ENCODE measurements at places on chromosomes 1 and 21.

DNA sequence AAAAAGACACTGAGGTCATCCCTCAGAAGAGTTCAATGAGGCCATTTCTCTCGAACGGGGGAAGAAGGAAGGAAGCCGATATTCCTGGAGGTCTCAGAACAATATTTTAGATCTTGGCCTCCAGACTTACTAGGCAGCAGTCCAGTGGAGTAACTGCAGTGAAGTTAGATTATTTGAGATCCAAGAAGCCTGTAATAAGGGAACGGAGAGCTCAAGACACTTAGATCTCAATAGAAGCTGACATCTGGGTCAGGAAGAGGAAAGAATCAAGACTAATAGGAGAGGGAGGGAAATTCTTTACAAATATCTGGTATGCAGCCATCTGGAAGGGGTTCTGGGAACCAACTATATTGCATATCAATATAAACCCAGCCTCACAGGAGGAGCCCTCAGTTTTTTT is 13.6 kb upstream of the ENAH start:
- DNase-seq = no peak

DNA sequence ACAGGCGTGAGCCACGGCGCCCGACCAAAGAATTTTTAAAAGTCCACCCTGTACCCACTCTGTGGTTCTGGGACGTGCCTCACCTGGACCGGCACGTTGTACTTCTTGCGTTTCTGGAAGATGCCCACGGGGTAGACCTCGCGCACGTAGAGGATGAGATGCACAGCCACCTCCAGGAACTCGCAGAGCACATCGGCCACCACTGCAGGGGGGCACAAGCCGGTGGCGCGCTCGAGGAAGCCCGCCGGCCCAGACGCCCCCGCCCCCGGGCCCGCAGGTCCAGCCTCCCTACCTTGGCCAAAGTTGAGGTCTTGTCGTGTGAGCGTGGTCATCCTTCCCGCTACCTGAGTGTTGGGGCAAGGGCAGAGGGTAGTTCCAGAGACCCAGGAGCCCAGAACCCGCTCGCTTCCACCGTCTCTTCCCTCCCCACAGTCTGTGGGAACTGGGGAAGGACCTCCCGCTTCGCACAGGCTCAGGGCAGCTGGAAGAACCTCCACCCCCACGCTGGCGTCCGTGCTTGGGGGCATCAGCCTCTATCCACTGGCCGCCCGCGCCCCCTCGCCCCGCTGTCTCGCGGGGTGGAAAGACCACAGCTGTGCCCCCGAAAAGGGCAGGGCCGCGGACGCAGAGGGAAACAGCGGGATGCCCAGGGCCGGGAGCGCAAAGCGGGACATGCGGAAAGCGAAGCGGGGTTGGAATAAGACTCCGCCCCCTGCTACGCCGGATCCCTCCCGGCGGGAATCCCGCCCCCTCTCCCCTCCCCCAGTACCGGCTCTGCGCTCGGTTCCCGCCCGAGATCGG is 478 bp downstream of the MAD2L2 start:
- DNase-seq = no peak

DNA sequence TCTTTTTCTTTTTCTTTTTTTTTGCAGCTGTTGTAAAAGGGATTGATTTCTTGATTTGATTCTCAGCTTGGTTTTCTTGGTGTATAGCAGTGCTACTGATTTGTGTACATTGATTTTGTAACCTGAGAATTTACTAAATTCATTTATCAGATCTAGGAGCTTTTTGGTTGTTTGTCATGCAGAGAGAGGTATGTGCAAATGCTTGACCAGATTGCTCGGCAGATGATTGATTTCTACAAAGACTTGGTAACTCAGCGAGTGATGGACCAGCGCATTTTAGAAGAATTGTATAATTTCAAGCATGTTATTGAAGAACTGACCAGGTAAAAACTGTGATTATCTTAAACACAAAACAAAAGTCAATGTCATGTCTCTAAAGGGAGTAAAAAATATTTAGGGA is 27.9 kb downstream of the AXDND1 start:
- no peak for DNase-seq

DNA sequence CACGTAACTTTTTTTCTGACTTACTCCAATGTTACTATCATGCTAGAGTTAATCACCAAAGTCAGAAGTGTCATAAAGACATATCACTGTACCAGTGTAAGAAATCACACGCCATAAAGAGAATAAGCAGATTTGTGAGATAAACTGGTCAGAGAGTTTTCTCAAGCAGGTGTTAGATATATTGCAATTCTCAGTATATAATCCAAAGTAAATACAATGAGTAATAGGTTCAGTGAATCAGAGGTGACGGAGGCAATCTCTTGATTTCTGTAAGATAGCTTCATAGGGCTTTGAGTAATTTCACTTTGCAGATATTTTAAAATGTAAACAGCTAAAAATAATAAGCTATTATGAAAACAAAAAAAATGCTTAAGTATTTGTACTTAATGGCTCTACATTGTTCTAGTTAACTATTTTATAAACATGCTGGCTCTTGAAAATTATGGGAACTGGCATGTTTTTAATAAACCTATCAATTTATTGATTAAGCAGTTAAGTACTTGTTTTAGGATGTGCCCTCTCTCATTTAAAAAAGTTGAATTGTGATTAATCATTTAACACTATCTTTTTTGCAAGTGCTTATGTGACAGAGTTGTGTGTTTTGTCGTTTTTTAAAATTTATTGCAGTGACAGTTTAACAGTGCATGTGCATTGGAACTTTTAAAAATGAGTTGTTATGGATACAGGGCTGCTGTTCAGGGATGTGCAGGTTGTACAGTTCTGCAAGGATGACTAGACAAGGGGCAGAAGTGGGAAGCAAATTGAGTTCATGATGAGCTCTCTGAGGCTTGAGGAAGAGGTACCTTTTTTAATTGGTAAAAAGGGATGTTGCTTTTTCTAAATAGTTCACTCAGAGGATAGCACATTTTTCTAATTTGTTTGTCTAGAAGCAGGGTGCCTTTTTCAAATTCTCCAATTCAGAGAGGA is 119.1 kb downstream of the USP25 start:
- DNase-seq = no peak

DNA sequence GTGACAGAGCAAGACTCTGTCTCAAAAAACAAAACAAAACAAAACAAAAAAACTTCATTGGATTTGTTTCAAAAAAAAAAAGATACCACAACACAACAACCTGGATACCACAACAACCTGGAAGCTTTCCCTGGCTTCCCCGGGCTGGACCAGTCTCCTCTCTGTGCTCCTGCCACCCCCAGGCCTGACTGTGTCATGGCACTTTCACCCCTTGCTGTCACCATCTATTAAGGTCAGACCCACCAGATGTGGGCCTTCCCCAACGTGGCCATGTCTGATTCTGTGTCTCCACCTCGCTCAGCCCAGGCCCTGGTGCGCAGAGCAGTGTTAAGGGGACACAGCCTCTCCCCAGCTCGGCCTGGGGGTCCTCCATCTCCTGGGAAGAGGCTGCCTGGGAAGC is 28.3 kb upstream of the ACOT11 start:
- DNase-seq = no peak

- no peak for DNase-seq
These were observed at the start of gene RIPPLY3 for GRCh38 chr21:37006486-37007291. RIPPLY3 (plus strand) TSS chr21:37006702; CDS start chr21:37006773, 71 bp downstream.

- no peak for DNase-seq
These were observed 94.5 kb downstream of the FNBP1L start for GRCh38 chr1:93542398-93542797.

GRCh38 chr21:17930093-17930492 is 110.9 kb upstream of the C21orf91 start:
- no peak for DNase-seq

DNA sequence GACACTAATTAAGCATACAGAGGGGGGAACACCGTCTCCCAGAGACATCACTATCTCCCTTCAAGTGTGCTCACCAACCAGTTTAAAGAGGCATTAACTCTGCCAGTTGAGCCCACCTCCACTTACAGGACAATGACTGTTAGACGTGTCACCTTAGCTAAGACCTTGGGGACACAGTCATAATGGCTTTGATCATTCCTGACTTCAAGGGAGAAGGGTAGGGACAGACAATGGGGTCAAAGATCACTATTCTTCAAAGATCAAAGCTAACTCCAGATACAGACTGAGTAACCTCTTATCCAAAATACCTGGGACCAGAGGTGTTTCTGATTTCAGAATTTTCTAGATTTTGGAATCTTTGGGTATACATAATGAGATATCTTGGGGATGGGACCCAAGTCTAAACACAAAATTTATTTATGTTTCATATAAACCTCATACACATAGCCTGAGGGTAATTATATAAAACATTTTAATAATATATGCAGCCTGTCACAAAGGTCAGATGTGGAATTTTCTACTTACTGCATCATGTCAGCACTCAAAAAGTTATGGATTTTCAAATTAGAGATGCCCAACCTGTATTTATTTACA is 246.1 kb downstream of the SLC45A1 start:
- DNase-seq = no peak

GRCh38 chr1:13737398-13737797 is 37.4 kb downstream of the PRDM2 start:
- DNase-seq = no peak

DNA sequence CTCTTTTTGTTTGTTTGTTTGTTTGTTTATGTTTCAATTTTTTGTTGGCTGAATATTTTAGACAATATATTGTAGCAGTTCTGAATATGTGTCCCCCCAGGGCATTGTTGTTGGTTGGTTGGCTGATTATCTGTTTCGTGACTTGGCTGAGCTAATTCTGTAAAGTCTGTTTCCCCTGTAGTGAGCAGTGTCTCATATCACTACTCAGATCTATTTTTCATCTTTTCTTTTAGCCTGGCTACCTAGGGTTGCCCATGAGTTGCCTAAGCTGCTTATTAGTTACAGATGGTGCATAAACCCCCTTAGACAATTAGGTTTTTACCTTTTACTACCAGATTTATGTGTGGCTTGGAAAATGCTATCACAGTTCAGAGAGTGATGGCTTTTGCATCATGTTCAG is 32.3 kb downstream of the CFAP57 start:
- DNase-seq = no peak

- peak; percentile 63 for DNase-seq
These were observed 7.8 kb downstream of the ERI3 start for GRCh38 chr1:44347280-44347679.

DNA sequence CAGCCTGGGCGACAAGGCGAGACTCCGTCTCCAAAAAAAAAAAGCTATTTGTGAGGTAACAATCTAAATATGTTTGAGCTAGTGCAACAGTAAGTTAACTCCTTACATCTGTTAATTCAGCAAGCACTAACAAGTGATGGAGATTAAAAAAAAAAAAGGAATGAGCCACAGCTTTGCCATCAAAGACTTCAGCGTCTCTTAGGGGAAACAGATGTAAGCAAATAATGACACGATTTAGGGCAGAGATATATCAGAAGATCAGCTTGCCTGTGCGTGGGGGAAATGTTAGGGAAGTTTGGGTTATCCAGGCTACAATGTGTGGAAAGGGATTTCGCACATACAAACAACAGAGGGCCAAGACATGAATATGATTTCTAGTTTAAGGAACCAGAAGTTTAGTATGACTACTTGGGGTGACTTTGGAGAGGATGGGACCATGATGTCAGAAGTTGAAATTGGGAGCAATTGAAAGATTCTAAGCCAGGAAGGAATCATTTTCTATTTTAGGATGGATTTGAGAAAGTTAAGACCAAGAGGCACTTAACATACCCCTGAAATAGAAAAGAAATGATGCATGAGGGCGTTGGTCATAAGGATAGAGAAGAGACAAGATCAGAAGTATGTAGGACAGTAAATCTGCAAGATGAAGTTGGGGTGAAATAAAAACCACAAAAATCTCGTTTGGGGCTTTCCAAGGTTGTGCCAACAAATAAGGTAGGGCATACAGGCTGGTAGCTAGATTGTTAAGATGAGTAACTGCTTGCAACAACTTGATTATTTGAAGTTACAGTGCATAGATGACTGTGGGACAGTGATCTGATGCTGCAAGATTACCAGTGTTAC is 2.4 kb upstream of the BRWD1 start:
- no peak for DNase-seq

DNA sequence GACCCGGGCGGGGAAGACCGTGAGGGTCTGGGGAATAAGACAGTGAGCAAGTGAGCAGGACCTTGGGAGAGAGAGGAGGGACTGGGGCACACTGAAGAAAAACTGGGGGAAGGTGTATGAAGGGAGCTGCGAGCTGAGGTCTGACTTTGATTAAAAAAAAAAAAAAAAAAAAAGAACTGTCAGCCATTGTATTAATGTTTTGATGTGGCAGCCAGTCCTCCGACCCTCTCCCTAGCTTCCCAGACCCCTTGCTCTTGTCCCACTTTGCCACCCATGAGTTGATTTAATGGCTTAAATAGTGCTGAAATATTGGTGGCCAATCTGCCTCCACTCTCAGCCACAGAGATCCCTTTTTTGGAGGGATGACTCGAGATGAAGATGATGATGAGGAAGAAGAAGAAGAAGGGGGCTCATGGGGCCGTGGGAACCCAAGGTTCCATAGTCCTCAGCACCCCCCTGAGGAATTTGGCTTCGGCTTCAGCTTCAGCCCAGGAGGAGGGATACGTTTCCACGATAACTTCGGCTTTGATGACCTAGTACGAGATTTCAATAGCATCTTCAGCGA is 652 bp downstream of the HAX1 start:
- DNase-seq = no peak

DNA sequence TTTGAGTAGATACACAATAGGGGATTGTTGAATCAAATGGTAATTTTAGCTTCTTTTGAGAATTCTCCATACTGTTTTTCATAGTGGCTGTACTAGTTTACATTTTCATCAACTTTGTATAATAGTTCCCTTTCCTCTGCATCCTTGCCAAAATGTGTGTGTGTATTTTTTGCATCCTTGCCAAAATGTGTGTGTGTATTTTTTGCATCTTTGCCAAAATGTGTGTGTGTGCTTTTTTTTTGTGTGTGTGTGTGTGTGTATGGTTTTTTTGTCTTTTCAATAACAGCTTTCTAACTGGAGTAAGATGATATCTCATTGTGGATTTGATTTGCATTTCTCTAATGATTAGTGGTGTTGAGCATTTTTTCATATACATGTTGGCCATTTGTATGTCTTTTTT is 105.4 kb downstream of the ATP6V1G3 start:
- no peak for DNase-seq

- DNase-seq = no peak
These were observed 580 bp downstream of the DVL1 start for GRCh38 chr1:1348420-1349255.

DNA sequence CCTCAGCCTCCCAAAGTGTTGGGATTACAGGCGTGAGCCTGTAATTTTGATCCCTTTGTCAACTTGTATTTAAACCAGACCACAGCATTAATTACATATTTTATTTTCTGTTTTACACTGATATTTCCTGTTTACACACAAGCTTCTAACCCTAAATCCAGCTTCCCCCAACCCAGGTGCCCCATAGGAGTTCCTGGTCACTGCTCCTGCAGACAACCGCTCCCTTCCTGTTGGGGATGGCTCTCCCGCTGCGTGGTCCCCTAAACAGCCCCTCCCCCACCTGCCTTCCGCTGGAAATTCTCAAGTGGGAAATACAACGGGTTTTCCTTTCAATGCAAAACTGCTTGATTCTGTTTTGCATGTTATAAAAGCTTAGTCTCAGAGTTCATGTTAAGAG is 3.7 kb downstream of the CSTB start:
- no peak for DNase-seq

GRCh38 chr1:241592273-241592958 is 47.8 kb downstream of the CHML start:
- DNase-seq = peak; percentile 20

Measured in GM04503 (cell line).